Pons (tissue), 1 donor: ENCODE measurements at places on chromosomes 2 and 18.

GRCh38 chr2:133240491-133241223, 327.6 kb downstream of the NCKAP5 start:
- DNase-seq = peak; percentile 65

- DNase-seq = no peak
These were observed 218.3 kb upstream of the SMAD7 start for GRCh38 chr18:49169037-49169521.

GRCh38 chr2:28219758-28220368, 172.8 kb upstream of the FOSL2 start:
- no peak for DNase-seq

DNA sequence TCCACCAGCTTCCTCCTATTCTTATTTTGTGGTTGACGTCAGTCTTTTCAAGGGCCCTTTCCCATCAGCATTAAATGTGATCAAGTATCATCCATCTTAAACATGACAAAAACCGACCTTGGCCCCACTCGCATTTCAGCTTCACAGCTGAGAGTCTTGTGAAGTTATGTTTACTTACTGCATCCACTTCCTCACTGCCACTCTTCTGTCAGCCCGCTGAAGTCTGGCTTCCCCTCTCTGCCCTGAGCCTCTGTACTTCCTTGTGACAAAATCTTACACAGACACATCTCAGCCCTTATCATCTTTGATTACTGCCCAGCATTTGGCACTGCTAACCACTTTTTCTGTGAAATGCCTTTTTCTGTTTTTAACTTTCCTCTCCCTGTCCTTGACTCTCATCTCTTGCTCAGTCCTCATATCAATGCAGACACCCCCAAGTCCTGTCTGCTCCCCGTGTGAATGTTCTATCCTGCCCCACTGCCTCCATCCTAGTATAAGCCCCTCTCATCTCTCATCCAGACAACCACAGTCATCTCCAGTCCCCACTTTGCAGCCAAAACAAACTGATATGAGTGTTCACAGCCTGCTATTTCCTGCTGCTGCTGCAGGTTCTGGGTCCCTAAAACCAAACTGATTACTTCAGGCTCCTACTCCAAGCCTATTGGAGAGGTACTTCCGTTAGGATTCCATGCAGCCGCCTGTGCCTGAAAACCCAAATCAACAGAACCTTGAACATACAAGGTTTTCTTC, 31.4 kb downstream of the FOSL2 start:
- DNase-seq = no peak

DNA sequence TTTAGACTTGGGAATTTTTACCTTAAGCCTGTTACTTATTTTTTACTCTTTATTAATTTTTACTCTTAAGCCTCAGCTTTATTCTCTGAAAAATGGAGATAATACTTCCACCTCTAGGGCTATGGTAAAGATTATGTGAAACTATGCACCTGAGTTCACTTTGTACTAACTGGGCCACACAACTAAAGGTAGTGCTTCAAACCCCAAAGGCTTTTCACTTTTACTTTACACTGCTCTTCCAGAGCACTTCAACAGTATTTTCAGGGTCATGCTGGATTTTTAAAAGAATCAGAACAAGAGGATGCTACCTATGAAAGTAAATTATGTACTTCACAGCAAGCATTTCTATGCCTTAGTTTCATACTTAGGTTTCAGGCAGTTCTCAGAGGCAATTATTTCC, 27.8 kb downstream of the MEX3C start:
- no peak for DNase-seq

GRCh38 chr18:36403896-36404820, 106.6 kb downstream of the FHOD3 start:
- DNase-seq = no peak

GRCh38 chr2:238793306-238793705, 54.6 kb upstream of the TWIST2 start:
- DNase-seq = no peak

GRCh38 chr2:119283873-119284331, 60.3 kb downstream of the STEAP3 start:
- DNase-seq = peak; percentile 88

DNA sequence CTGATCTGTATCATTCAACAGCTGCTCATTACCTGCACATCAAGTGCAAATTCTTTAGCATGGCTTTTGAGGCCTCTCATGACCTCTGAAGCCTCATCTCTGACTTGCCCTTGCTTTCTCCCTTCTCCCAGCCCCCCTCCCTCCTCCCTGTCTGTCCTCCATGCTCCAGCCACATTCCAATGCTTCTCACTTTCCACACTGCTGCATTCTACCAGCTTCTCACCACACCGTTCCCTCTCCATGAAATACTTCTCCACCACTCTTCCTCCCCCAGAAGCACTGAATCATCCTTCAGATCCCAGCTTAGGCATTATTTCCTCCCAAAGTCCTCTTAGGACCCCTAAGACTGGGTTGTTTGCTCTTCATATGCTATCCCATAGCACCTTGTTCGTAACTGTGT, 26.9 kb downstream of the GCG start:
- no peak for DNase-seq

GRCh38 chr2:44470151-44470550, 108.4 kb downstream of the CAMKMT start:
- no peak for DNase-seq

DNA sequence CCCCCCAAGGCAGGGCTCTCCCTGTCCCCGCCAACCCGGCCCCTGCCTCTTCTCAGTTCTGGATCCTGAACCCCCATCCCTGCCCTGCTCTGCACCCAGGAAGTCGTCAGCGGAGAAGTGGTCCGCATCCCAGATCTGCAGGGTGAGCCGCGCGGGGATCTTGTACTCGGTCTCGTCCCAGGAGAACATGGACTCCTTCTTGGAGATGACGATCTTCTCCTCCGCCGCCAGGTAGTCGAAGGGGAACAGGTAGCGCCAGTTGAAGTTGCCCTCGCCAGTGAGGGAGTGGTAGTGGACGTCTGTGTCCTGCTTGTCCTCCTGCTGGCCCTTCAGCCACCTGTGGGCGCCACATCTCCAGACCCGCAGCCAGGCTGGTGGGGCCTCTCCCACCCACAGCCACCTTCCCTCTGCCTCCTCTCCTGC, 16.3 kb downstream of the OTOF start:
- no peak for DNase-seq

GRCh38 chr18:80154293-80154692, 45.2 kb downstream of the ADNP2 start:
- DNase-seq = no peak

DNA sequence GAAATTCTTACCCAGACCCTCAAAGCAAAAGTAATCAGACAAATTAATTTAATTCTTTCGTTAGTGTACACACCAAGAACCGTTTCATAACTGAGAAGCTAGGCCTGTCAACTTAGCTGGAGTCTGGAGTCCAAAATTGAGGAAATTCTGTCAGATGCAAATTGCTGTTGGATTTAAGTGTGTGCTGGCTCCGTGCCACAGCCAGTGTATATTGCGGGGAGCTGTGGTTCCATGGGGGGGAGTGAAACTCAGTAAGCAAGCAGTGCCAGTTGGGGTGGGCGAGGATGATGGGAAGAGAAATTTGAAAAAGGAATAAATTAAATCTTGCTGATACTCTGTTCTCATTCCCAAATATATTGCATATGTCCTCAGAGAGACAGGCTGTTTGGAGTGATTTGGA, 4.0 kb downstream of the ARPC2 start:
- no peak for DNase-seq

DNA sequence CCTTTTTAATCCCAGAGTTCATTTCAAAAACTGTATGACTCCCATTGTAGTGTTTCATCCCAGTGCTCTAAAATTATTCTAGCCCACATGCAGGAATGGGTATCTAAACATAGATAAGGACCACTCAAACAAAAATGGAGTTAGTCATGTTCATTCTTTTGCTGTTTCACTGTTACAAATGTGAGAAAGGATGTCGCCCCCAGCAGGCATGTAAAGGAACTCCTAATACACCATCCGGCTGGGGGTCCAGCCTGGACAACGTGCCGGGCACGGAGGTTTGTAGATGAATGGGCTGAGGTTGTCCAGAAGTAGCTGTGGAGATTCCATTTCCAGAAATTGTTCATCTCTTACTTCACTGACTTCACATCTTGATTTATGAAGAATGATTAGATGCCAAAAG, 101.9 kb upstream of the RAB12 start:
- DNase-seq = no peak

DNA sequence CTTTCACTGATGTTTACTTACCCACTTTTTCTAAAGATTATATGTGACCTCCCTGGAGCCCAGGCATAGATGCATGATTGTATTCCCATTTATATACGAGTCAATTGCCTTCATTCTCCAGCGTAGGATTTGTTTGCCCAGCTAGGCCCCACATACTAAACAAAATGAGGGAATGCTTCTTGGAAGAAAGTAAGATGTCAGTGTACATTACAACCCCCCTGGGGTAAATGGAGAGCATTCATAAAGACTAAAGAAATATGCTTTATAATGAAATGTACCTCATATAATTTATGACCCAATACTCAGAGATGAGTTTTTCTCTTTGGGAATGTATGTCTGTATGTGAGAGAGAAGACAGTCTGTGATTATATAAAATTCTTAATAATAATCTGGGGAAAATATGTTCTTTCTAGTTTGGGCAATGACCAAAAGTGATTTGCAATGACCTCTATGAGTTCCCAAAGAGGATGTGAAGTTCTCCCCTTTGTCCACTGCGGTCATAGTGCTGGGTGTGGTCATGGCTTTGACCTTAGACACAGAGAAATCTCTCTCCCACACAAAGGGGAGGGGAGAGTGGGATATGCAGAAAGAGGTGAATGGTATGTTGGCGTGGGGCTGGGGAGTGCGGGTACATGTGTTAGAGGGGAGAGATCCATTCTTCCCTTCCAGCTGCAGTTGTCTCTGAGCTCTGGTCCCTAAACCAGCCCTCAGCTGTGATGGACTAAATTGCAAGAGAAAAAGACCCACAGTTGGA, 175.6 kb downstream of the EN1 start:
- no peak for DNase-seq

DNA sequence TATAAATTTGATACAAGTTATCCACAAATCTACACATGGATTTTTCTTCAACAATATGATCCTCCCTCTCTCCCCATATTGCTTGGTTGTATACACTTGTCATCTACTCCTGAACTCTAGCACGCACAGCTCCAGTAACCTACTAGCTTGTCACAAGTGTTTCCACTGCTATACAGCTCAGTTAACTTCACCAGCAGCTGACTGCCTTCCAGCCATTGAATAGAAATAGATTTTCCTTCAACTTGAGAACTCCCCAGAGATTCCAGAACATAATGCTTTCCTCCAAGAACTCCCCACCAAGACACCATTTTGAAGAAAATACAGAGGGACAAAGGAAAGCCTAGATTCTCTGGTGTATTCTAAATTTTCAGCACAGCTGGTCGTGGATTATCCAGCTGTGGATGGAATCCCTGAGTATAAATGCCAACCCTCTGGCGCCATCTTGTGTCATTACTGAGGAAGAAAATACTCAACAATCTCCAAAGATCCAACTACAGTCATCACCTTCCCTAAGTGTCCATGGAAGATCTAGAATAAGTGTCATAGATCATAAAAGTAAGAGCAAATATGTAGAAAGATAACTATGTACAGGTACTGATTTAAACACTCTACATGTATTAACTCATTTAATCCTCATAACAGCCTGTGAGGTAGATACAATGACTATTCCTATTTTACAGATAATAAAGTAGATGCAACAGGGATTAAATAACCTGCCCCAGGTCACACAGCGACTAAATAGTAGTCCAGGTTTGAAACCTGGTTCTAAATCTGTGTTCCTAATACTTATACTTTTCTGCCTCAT, 156.7 kb downstream of the ARHGAP28 start:
- peak; percentile 74 for DNase-seq

DNA sequence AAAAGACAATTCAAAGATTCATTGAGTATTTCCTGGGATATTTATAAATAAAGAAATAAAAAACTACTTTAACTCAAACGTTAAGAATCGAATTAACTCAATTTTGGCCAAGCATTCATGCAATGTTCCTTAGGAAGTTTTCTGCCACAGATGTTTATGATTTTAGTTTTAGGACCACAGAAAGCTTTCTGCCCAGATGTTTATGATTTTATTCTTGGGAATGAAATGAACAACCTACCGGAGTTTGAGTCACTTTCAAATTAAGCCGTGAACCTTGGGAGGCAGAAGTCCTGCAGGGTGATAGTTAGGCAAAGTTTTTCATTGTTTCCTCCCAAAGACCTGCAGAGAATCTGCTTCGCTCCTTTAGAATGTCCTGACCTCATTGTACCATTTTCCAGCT, 34.7 kb upstream of the MBP start:
- DNase-seq = no peak

GRCh38 chr2:39603436-39603835, 62.3 kb upstream of the TMEM178A start:
- DNase-seq = no peak

DNA sequence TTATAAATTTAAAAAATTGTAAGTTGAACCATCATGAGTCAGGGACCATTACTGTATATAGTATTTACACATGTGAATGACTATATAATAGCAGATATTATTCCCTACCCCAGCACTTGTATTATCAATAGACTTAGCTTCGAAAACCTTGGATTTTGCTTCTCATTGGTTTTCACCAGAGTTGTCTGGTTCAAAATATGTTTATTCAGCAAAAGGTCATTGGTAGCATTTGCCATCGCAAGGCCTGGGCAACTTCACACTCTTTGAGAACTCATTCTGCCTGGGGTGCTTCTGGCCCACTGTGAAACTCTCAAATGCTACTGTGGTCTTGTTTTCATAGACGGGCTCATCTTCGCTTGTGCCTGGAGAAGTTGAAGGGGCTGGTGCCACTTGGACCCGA, 20.1 kb downstream of the MXD1 start:
- DNase-seq = no peak

DNA sequence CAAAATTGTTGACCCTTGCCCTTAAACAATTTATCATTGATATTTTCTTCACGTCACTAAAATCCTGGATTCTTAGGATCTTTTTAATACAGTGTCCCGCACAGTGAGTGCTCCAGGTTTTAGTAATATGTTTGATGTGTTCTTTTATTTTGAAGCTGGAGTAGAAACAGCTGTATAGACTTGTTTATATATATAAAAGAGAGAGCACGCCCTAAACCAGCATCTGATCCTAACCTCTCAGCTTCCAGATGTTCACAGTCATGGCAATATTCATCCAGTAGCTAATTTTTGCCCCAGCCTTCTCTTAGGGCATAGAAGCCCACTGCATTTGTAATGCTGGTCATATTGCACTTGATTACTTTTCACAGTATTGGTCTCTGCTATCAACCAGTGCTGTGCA, 170.0 kb upstream of the EPAS1 start:
- DNase-seq = no peak

GRCh38 chr2:216164087-216164486, 54.9 kb downstream of the XRCC5 start:
- no peak for DNase-seq
